Osteocyte (in vitro differentiated cells): ENCODE measurements at places on chromosomes 7 and 10. TPM values are rescaled to one million over a fixed set of nuclear protein-coding genes. Genes with fewer than 3 reads are reported as not detected.

The HYAL4 gene
- total RNA-seq: not detected in 2 replicates

DNA sequence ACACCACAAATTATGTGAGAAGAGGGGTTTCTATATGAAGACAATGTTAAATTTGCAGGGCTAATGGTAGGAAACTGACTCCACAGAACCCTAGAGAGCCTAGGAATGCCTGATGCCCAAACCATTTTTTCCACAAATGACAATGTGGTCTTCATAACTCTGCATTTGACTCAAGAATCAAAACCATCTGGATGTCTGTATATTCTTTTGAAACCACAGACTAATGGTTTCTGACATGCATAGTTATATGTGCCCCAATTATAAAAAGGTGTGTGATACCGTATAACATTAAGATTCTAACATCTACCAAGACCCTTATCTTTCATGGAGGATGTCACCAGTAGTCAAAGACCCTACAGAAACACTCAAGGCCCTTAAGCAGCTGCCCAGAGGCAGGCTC, 20.3 kb downstream of the SEC61G start:
- DNase-seq: no peak

- no peak for DNase-seq
Measured at GRCh38 chr7:93622036-93623033, 47.8 kb upstream of the CALCR start.

The WASHC2A gene
- total RNA-seq: 58.2 and 69.6 TPM in 2 replicates

The AP3M1 gene
- total RNA-seq: 39.6 and 41.7 TPM in 2 replicates

The ADAM8 gene
- total RNA-seq: 2.9 and 6.0 TPM in 2 replicates

GRCh38 chr10:34240039-34240438, 575.1 kb downstream of the PARD3 start:
- no peak for DNase-seq

GRCh38 chr7:12239806-12240205, 28.7 kb downstream of the TMEM106B start:
- DNase-seq: no peak

- no peak for DNase-seq
Measured at GRCh38 chr7:47149208-47149839, 432.6 kb downstream of the TNS3 start.

GRCh38 chr10:29533696-29534285, 101.0 kb downstream of the SVIL start:
- peak; percentile 27 for DNase-seq

DNA sequence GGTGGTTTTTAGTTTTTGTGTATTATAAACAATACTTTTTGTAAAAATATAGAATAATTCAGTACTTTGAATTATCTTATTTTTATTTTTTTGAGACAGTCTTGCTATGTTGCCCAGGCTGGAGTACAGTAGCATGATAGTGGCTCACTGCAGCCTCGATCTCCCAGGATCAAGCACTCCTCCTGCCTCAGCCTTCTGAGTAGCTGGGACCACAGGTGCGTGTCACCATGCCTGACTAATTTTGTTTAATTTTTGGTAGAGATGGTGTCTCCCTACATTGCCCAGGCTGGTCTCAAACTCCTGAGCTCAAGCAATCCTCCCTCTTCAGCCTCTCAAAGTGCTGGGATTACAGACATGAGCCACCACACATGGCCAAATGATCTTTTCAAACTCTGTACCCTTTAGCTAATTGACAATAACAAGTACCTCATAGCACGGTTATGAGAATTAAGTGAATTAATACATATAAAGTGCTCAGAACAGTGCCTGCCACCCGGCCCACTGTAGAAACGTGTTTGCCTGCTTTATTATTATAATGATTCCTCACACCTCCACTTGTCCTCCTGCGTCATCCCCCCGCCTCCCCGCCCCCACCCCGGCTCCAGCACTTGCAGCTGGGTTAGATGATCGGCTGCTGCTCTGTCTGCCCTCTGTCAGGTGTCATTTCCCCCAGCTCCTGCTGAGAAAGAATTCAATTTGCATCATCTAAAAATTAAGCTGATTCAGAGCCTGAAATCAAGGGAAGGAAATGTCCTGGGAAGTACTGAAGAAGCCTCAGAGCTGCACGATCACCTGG, 53.6 kb upstream of the NRF1 start:
- no peak for DNase-seq

GRCh38 chr10:77873536-77874380, 52.8 kb downstream of the DLG5 start:
- no peak for DNase-seq

DNA sequence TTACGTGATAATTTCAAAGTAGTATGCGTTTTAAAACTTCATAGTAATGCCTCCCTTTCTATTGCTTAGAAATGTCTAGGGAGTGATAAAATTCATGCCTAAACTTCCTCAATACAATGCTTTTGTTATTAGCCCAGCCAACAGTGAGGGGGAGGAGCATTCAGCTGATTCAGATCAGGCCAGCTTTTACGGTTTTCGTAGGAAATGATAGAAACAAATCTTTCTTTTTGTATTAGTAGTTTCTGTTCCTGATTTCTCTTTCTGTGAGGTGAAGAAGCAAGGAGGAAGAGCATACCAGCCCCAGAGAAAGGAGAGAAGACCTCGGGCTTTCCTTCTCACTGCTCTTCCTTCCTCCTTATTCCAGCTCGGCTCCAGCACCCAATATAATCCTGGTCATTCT, 35.2 kb upstream of the ITPRID1 start:
- no peak for DNase-seq

- no peak for DNase-seq
Measured at GRCh38 chr7:31443457-31443856, 70.4 kb upstream of the ITPRID1 start.

DNA sequence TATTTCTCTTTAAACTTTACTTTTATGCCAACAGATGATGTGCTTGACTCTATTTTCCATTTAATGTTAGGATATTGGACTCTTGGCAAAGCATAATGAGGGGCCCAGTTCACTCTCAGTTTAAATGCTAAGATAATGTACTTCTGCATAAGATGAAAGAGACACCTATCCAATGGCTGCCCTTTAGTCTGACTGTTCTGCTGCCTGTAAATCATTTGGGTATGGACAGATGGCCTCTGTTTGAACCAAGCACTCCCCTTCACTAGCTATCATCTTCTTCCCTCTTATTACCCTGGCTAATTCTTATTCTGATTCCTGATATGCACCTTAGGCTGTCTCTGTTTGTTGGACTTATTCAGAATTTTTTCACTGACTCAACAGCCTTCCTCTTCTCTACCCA, 72.1 kb downstream of the SEM1 start:
- no peak for DNase-seq

DNA sequence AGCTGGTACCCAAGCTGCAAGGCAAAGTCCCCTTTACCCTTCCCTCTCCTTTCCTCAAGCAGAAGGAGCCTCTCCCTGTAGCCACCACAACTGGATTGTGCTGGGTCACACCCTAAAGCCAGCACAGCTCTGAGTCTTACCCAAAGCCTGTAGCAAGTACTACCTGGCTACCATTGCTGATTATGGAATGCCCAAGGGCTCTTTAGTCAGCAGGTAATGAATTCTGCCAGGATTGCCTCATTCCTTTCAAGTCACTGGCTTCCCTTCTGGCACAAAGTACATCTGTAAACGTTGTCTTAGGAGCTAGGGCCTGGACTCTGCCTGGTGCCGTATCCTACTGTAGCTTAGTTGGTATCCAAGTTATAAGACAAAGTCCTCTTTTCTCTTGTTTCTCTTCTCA, 52.0 kb downstream of the FAS start:
- DNase-seq: no peak

- DNase-seq: no peak
Measured at GRCh38 chr7:111184987-111185386, 94.1 kb downstream of the LRRN3 start.

The GHRHR gene
- not detected in 2 replicates for total RNA-seq

GRCh38 chr7:36677769-36678437, 46.4 kb downstream of the AOAH start:
- no peak for DNase-seq

DNA sequence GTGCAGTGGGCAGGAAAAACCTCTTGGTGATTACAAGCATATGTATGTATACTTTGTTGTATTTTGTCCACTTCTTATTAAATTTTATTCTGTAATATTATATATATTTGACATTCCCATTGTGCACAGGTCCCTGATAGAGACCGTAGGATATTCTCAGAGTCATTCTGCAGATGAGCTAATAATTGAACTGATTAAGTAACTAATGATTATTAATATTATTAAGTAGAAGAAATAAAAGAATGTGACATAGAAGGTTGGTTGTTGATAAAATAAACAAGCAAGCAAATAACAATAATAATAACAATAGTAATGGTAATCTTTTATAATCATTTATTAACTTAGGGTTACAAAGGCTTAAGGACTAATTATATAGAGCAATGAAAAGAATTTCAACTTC, 780.6 kb upstream of the ZWINT start:
- no peak for DNase-seq

The SLC26A3 gene
- total RNA-seq: not detected in 2 replicates

DNA sequence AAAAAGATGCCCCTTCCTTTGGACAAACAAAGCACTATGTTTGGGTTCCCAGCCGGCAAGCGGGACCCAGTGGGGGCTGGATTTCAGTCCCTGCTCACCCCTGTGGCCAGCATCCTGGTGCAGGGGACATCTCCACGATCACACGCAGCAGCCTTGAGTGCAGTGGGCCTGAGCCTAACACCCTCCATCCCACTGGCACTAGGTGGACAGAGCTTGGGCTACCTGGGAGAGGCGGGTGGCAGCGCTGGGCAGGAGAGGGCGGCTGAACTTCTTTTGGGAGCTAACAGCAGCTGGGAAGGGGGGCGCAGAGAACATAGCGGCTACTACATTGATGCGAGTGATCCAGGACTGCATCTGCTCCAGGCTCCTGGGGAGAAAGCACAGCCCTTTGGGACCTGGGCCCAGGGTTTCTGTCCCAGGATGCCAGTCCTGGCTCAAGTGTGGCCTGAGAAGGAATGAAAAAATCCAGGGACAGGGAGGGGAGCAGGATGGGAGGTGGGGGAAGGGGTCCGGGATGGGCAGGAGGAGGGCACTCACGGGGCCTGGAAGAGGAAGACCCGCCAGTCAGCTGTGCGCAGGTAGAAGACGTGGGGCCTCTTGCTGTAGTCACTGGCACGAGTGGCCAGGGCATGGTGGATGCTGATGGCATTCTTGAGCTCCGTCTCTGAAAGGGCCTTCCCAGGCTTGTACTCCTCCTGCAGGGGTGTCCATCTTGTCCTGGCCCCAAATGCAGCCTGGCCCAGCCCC, 9.0 kb downstream of the NFKB2 start:
- no peak for DNase-seq

The NACAD gene
- total RNA-seq: 9.6 and 10.5 TPM in 2 replicates

GRCh38 chr10:5762531-5762930, 50.7 kb downstream of the GDI2 start:
- DNase-seq: no peak

DNA sequence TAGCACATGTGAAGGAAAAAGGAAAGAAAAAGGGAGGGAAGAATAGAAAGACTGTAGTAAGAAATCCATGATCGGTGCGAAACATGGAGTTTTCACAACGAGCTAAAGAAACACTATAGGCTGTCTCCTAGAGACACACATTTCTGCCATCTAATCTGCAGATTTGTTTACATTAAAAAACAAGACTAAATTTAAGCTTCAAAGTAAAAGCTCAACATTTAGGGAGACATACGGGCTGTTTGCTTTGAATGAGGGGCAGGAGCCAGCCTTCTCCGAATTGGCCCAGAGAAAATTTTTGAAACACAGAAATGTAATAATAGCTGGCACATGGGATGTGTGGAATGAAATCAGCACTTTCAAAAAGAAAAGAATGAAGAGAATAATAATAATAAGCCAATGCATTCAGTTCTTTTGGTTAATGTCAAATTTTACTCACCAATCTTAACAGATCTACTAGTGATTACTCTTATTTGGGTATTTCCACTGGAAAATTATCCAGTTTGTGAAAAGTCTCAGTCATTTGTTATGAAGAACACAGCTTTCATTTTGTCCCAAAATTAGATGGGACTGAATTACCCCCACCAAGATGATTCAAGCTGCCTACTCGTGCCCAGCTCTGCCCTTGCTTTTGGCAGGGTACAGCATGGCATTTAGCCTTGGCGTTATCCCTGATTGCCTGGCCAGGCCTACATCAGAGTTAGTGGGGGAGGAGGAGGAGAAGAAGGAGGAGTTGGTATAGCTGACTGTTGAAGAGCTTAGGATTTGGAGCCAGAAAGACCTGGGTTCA, 47.1 kb downstream of the MTURN start:
- DNase-seq: no peak

The TMEM236 gene
- total RNA-seq: 0.08 and 0.11 TPM in 2 replicates

GRCh38 chr7:157739031-157739430, 402.2 kb downstream of the DNAJB6 start:
- DNase-seq: no peak

DNA sequence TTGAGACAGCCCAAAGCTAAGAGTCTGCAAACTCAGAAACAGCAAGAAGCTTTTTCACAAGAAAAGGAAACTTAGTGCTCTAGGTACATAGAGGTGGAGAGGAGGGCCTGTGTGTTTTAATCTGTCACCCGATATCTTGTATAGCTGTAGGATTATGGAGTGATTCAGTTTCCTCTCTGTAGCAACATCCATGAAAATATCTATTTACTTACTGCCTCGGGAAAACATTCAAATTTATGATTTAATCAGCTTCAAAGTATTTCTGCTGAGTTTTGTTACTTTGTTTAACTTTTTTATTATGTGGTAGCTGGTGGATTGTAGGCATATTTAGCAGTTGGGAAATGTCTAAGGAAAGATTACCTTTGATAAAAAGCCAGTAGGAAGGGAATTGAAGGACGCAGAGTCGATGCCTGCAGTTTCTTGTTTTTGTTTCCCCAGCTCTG, 292.0 kb downstream of the CCDC3 start:
- no peak for DNase-seq

DNA sequence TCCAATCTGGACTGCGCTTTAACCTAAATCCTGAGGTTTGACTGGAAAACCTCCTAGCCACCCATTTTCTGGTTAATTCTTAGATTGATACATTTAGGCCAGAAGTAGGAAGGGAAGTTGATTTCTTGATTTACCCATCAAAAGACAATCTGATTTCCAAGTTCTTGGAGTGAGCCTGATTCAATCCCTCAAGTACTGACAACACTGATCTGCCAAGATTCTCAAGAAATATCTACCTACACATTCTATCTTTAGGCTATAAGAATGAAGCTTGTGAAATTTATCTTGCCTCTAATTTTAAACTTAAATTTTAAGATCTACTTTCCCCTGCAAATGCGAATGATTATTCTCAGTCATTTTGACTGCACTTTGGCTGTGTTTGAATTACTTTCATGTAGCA, 5.9 kb downstream of the TAS2R16 start:
- no peak for DNase-seq

- no peak for DNase-seq
Measured at GRCh38 chr10:11646450-11646849, 35.0 kb upstream of the USP6NL start.

DNA sequence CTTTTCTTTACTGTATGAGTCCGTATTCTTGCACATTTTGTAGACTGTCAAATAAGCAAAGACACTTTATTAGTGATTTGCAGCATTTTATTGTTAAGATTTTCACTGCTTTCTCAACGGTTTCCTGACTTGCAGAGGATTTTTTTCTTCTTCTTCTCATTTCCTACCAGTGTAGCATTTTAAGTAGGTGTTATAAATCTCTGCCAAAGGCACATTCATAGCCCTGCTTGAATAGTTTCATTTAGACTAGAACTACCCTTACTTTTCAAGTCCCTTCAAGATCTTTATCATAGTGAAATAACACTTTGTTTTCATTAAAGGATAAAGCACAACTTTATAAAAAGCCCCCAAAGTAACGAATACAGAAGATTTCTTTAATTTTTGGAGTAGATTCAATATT, 271.4 kb downstream of the TSPAN12 start:
- DNase-seq: no peak

- no peak for DNase-seq
Measured at GRCh38 chr10:77281719-77282118, 355.9 kb downstream of the KCNMA1 start.

The CYP2E1 gene
- total RNA-seq: 2.2 and 3.1 TPM in 2 replicates
